ENCODE measurements at places on chromosomes 4 and X.

- no peak for DNase-seq
Observed at GRCh38 chrX:29143756-29144155, 556.5 kb downstream of the IL1RAPL1 start.

DNA sequence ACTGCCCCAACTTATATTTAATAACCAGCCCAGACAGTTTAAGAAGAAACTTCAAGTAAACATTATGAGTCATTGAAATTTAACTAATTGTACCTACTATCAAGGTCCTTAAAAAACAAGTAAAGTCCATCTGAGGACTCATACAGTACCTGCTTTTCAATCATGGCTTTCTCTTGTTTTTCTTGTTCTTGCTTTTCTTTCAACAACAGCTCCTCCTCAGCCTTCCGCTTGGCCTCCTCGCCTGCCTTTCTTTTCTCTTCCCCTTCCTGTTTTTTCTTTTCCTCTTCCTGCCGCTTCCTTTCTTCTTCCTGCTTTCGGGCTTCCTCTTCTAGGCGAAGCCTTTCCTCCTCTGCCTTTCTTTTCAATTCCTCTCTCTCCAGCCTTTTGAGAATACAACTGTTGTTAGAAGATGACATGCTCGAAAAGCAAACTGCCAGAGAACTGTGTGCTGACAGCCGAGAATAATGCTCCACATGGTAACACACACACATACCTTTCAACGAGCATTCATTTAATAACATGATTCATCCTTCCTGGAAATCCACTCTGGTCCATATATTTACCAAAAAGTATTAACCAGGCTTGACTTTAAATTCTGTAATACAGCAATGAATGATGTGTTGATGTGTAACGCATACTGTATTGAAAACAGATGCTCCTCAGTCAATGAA, 25.2 kb upstream of the BCLAF3 start:
- no peak for DNase-seq

DNA sequence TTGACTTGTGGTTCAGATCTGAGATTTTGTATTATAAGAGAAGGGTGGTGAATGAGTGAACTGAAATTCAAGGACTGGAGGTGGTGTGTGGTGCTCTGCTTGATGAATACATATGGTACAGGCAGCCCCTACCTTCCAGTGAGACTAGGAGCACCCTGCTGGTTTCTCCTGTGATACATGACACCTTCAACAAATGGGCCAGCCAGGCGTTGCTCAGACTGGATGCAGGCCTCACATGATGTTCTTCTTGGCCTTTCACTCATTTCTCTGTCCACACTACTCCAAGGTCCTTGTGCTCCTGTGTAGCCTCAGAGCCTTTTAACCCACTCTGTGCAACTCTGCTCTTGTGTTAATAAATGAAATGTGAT, 67.2 kb downstream of the FNIP2 start:
- no peak for DNase-seq

- no peak for DNase-seq
Observed at GRCh38 chr4:154078504-154079350, 289.8 kb upstream of the SFRP2 start.

Data from iPS DF 6.9 (cell line).